ENCODE measurements at places on chromosomes 7 and 10. TPM values are rescaled to one million over a fixed set of nuclear protein-coding genes. Genes with fewer than 3 reads are reported as not detected.

The CALHM1 gene
- total RNA-seq = not detected

GRCh38 chr7:90897961-90898469 lies 301.9 kb downstream of the CDK14 start:
- peaks cover 4% of the 10 kb centered on the region for H3K4me1 ChIP-seq
- no peaks in the 10 kb centered on the region for H3K27me3 ChIP-seq
- no peak overlapping the region for H3K27ac ChIP-seq
- no peak for DNase-seq
- no peak overlapping the region for H3K4me3 ChIP-seq

DNA sequence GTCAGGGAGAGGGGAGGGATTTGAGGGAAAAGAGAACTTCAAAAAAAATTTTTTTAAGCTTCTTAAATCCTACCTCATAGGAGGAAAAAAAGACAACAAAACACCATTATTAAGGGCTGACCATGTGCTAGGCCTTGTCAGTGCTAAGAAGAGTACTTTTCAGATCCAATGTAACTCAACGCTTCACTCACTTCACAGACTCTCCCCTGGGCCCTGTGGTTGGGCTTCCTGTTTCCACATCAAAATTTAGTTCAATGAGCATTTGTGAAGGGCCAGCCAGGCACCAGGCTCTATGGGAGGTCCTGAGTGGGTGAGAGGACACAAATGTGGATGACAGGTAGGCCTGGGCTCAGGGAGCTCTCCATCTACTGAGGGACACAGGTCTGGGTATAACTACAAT lies 249.8 kb downstream of the PTEN start:
- no peak overlapping the region for H3K27ac ChIP-seq
- H3K27me3 ChIP-seq = no peaks in the 10 kb centered on the region
- no peaks in the 10 kb centered on the region for H3K4me1 ChIP-seq
- H3K36me3 ChIP-seq = no peaks in the 10 kb centered on the region

DNA sequence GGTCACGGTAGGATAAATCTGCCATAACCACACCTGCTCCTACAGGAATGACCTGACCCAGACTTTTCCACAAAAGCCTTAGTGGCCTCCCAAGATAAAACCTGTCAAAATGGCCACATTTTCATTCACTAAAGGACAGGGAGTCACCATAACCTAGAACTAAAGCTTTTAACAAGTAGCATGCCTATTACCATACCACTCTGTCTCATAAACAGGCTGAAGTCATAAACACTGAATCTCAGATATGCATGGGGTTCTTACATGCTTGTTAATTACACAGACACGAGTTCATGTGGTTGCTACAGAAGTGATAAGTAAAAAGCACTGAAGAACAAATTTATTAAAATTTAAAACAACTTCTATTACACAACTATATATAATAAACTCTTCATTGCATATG lies 56.0 kb downstream of the HIPK2 start:
- no peak overlapping the region for H3K4me3 ChIP-seq
- H3K27me3 ChIP-seq = no peaks in the 10 kb centered on the region
- peak overlapping the region; percentile 60 for H3K27ac ChIP-seq
- H3K4me1 ChIP-seq = peaks cover 78% of the 10 kb centered on the region
- peaks cover under 1% of the 10 kb centered on the region for H3K36me3 ChIP-seq

DNA sequence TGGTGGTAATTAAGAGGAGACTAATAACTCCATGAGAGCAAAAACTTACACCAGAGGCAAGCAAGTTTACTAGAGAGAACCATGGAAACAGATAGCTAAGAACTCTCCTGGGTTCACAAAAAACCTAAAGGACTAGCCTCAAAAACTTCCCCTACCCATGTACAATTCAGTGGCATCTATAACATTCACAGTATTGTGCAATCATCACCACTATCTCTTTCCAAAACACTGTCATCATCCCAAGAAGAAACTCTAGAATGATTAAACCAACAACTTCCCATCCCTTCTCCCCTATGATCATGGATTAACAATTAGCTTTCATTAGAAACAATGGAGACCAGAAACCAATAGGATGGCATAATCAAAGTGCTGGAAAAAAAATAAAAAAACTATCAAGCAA lies 1038.3 kb downstream of the LRMDA start:
- no peaks in the 10 kb centered on the region for H3K4me1 ChIP-seq
- no peak overlapping the region for H3K4me3 ChIP-seq
- no peak for DNase-seq
- H3K27ac ChIP-seq = no peak overlapping the region

DNA sequence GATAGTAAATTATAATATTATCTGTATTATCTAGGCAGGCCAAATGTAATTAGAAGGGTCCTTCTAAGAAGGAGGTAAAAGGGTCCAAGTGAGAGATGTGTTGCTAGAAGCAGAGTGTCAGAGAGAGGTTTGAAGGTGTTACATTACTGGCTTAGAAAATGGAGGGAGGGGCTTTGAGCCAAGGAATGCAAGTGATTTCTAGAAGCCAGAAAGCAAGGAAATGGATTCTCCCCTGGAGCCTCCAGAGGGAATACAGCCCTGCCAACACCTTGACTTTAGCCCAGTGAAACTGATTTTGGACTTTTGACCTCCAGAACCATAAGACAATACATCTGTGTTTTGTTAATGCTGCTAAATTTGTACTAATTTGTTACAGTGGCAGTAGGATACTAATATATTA lies 97.9 kb upstream of the IL6 start:
- no peak overlapping the region for H3K4me3 ChIP-seq
- no peaks in the 10 kb centered on the region for H3K4me1 ChIP-seq
- DNase-seq = no peak
- no peaks in the 10 kb centered on the region for H3K27me3 ChIP-seq
- no peaks in the 10 kb centered on the region for H3K36me3 ChIP-seq

DNA sequence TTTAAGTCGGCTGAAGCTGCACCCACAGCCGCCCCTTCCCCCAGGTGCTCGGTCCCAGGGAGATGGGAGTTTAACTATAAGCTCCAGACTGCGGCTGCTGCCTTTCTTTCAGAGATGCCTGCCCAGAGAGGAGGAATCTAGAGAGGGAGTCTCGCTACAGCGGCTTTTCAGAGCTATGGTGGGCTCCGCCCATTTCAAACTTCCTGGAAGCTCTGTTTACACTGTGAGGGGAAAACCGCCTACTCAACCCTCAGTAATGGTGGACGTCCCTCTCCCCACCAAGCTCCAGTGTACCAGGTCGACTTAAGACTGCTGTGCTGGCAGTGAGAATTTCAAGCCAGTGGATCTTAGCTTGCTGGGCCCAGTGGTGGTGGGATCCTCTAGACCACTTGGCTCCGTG lies 135.4 kb downstream of the CXCL12 start:
- no peak overlapping the region for H3K4me3 ChIP-seq
- H3K36me3 ChIP-seq = no peaks in the 10 kb centered on the region
- no peaks in the 10 kb centered on the region for H3K4me1 ChIP-seq

DNA sequence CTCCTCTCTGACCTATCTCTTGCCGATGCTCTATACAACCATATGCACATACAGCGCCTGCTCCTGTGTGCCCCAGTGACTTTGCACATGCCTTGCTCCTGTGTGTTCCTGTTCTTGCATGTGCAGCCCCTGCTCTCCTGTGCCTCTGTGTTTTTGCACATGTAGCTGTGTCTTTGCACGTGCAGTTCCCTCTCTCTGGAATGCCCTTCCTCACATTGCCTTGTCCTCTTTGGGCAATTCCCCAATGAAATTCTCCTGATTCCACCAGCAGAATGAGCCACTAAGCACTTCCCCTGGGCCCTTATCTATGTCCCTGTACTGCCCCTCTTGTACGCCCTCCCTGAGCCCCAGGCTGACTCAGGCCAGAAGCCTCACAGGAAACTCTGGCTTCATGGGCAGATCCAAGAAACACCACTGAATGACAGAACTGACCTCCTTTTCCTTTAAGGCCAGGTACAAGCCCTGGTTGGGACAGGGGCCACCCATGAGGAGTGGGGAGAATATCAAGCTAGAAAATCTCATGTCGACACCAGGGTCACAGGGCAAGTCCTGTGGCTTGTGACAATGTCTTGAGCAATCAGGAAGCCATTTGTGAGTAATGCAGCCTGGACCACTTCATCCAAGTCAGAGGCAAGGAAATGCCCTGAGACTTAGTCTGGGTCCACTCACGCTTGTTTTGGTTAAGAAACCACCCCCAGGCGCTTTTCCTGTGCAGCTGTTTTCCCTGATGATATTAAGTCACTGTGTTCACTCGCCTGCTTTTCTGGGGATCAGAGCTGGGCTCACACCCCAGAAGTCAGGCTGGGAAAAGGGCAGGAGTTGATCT lies 1.9 kb upstream of the ARHGAP22 start:
- no peak overlapping the region for H3K27ac ChIP-seq
- H3K36me3 ChIP-seq = no peaks in the 10 kb centered on the region
- peak; percentile 23 for DNase-seq
- H3K27me3 ChIP-seq = no peaks in the 10 kb centered on the region
- H3K4me3 ChIP-seq = no peak overlapping the region
- peaks cover 4% of the 10 kb centered on the region for H3K4me1 ChIP-seq

DNA sequence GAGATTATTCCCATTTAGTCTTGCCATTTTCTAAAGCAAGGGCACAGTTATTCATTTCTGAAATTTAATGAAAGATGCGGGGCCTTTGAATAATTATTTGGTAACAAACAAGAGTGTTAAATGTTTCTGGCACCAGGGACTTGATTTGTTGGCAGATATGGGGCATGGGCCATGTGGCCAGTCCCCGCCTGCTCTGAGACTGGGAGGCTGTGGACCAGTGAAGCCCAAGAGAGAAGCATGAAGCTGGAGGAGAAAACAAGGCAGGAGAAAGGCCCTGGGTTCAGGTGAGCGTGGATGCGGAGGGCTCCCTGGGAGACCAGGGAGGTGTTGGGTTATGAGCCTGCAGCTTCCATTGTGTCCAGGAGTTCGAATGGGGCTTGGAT lies 378.5 kb downstream of the TCERG1L start:
- H3K27me3 ChIP-seq = no peaks in the 10 kb centered on the region
- DNase-seq = no peak
- H3K36me3 ChIP-seq = no peaks in the 10 kb centered on the region
